Ureter (tissue), 1 donor: ENCODE measurements at places on chromosomes 13 and 19. TPM values are rescaled to one million over a fixed set of nuclear protein-coding genes. Genes with fewer than 3 reads are reported as not detected.

Gene SERP2
- 10.6 TPM for total RNA-seq

Gene ZNF570
- total RNA-seq, result 6.9 TPM

Gene KPTN
- total RNA-seq, result 13.9 TPM

Gene GPR180
- total RNA-seq, result 5.1 TPM

Gene RXFP2
- total RNA-seq, result not detected

Gene OR7C1
- not detected for total RNA-seq

Gene MBD3L2
- total RNA-seq, result not detected
